Heart left ventricle (tissue), 16 donors: ENCODE measurements at places on chromosomes 3 and 15.

DNA sequence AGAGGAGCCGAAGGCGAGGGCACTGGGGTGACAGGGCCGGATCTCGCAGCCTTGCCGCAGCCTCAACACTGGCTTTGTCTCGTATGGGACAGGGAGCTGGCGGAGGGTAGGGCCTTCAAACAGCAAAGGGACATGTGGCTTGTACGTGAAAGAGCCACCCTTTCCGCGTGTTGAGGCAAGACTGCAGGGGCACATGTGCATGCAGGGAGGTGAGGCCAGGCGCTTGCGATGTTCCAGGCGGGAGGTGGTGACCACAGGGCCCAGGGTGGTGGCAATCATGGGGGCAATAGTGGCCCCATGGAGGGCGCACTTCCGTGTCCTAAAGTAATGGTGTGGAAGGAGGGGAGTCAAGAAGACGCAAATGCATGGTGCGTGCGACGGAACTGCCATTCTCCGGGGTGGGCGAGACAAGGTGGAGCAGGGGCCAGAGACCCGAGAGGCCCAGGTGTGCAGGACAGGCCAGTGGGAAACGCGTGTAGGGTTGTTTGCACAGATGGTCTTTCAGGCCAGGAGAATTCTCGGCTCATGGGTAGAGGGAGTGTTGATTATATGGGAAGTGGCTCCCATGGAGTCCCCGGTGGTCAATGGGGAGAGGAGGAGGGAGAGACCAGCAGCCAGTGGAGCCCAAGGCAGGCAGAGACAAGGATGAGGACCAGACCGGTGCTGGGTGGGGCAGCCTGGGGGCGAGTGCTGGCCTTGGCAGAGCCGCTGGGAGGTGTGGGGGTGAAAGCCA lies 45.8 kb upstream of the PCSK6 start:
- no peak for DNase-seq

DNA sequence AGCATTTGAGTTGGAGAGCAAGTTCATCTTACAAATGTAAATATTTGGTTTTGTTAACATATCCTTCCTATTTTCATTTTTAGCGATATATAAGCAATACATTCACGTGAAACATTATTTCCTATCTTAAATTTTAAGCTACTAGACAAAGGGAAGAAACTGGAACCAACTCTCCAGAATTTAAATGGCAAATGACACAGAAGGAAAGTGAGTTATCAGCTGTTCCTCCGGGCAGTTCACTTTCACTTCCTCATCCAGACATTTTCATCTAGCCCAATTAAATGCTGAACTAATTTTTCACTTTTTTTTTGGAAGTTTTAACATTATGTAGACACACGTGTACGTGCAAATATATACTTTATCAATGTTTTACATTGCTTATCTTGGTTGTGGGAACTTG lies 58.7 kb downstream of the MORC1 start:
- DNase-seq = no peak

DNA sequence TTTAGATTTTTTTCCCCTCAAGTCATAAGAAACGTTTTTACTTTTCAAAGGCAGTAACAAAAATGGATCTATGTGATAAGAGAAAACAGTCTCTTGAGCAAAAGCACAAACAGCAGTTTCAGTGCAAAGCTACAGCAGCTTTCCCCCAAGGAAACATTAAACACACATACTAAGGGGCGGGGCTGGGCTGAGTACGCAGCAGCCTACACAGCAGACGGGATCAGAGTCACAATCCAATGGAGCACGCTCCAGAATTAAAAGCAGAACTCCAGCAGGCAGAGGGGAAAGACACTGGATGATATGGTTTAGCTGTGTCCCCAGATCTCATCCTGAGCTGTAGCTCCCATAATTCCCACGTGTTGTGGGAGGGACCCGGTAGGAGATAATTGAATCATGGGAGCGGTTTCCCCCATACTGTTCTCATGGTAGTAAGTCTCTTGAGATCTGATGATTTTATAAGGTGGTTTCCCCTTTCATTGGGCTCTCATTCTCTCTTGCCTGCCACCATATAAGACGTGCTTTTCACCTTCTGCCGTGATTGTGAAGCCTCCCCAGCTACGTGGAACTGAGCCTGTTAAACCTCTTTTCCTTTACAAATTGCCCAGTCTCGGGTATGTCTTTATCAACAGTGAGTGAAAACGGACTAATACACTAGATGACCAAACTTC lies 116.2 kb upstream of the SLCO3A1 start:
- no peak for DNase-seq

GRCh38 chr3:120174811-120175539 lies 80.7 kb upstream of the GSK3B start:
- no peak for DNase-seq

DNA sequence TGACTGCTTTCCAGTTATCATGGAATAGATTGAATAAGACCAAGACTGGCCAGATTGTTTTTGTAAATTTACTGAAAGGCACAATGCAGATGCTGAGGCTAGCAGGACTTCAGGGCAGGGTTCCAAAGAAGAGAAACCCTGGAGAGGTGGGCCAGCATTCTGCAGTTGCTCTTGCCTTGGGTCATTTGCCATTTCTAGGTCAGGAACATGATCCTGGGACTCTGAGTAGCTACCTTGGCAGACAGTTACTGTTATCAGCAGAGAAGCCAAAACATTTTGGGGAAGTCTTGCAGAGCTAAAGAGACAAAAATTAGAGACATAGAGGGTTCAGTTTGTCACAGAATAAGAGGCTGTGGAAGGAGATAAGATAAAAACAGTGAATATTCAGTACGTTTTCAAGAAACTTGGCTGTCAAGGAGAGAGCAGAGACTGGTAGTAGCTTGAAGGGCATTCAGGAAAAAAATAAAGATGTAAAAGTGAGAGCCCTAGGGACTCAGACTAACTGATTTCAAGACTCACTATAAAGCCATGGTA lies 46.8 kb upstream of the MYRIP start:
- no peak for DNase-seq

- no peak for DNase-seq
Measured at GRCh38 chr3:20064796-20065564, 24.7 kb downstream of the KAT2B start.

DNA sequence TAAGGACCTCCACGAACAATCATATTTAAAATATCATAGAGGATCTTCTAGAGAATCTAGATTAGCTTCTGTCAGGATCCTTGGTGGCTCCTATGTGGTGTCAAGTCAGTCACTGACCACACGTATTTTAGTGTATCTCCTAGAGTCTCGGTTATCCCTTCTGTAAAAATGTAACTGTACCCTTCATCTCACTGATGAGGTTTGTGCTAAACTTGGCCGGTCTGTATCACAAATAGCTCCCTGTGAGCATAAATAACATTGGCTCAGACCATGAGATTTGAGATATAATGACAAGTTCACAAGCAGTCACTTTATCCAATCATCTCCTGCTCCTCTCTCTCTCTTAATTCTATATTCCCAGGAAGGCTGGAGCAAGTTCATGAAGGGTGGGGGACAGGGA lies 93.6 kb upstream of the ARL6 start:
- no peak for DNase-seq

DNA sequence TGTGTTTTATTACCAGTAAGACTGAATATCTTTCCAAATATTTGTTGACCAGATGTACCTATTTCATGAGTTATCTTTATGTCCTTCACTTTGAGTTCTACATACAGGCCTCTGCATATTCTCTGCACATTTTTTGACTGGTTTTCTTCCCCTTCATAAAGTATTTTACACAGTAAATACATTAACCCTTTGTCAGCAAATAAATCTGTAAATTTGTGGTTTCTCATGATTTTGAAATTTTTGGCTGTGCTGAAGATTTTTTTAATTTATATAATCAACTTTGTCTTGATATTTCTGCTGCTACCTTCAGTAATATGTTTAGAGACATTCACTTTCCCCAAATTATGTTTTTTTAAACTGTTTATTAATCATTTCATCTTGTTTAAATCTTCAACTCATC lies 50.5 kb downstream of the WNT5A start:
- DNase-seq = no peak

DNA sequence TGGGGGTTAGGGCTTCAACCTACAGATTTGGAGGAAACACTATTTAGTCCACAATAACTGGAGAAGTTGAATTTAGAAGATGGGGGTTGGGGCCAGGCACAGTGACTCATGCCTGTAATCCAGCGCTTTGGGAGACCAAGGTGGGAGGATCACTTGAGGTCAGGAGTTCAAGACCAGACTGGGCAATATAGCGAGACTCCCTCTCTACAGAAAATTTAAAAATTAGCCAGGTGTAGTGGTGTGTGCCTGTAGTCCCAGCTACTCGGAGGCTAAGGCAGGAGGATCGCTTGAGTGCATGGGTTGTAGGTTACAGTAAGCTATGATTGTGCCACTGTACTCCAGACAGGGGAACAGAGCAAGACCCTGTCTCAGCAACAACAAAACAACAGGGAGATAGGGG lies 5.0 kb upstream of the DYNLT2B start:
- no peak for DNase-seq

DNA sequence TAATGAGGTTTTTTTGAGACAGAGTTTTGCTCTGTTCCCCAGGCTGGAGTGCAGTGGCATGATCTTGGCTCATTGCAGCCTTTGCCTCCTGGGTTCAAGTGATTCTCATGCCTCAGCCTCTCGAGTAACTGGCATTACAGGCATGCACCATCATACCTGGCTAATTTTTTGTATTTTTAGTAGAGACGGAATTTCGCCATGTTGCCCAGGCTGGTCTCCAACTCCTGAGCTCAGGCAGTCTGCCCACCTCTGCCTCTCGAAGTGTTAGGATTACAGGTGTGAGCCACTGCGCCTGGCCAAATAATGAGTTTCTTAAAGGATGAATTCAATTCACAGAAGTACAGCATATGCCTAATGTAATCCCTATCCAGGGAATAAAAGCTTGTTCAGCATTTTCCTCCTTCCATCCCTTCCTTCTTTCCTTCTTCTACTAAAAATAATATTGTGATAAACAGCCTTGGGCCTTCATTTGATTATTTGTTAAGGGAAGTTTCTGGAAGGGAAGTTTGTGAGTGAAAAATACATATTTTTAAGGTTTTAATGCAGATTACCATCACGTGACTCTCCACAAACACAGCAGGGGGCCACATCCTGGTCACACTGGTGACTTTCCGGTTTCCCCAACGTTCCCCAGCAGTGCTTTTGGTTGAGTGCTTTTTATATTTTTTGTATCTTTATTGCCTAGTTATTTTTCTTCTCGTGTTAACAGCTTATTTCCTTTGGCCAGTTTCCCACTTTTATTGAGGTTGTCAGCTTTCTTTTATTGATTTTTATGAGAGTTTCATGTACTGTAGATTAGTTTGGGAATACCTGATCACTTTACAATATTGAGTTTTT lies 116.8 kb downstream of the USP13 start:
- DNase-seq = no peak

GRCh38 chr15:64213646-64214045 lies 50.8 kb upstream of the PPIB start:
- no peak for DNase-seq

- DNase-seq = no peak
Measured at GRCh38 chr15:95912280-95912625, 418.2 kb upstream of the NR2F2 start.

GRCh38 chr15:25838191-25838870 lies 24.8 kb downstream of the ATP10A start:
- DNase-seq = no peak

GRCh38 chr3:101311676-101312075 lies 8.7 kb downstream of the IMPG2 start:
- no peak for DNase-seq

GRCh38 chr3:36751326-36751725 lies 13.0 kb downstream of the DCLK3 start:
- no peak for DNase-seq

GRCh38 chr15:27701956-27702355 lies 397.2 kb downstream of the OCA2 start:
- no peak for DNase-seq

GRCh38 chr15:63232943-63233342 lies 43.5 kb downstream of the RAB8B start:
- no peak for DNase-seq

GRCh38 chr3:62922326-62922725 lies 47.1 kb upstream of the CADPS start:
- DNase-seq = no peak

GRCh38 chr3:188242436-188243123 lies 88.6 kb downstream of the LPP start:
- no peak for DNase-seq

- no peak for DNase-seq
Measured at GRCh38 chr3:38984731-38985130, 67.0 kb downstream of the SCN11A start.

DNA sequence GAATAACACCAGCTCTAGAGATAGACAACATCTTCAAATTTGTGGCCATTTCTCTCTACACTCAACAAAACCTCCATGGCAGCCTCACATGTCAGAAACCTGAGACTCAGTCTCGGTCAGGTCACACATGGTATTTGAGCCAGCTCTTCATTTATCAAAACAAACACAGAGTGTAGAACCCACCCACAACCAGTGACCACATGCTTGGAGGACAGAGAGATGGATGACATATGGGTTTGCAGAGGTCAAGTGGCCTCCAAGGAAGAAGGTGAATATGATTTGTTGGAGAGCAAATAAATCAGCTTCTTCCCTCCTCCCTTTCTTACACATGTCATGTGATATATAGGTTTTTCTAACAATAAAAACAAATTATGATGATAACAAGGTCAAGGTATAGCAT lies 278.1 kb upstream of the LRTM1 start:
- no peak for DNase-seq

- DNase-seq = no peak
Measured at GRCh38 chr3:109137761-109138160, 1.2 kb downstream of the C3orf85 start.

DNA sequence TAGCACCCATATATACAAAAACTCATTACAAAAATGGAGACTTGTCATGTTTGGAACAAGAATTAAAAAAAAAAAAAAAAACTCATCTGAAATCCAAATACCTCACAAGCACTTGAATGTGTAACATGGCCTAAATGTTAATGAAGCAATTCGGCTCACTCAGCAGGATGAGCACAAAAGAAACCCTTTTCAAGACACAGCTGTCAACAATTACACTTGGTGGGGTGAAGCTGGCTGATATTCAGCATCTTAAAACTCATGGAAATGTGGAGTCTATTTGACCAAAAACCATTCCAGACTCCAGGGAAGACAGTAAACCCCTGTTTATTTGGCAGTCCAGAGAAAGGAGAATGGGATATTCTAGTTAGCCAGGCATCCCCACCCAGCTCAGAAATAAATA lies 205.4 kb upstream of the TSC22D2 start:
- DNase-seq = no peak

DNA sequence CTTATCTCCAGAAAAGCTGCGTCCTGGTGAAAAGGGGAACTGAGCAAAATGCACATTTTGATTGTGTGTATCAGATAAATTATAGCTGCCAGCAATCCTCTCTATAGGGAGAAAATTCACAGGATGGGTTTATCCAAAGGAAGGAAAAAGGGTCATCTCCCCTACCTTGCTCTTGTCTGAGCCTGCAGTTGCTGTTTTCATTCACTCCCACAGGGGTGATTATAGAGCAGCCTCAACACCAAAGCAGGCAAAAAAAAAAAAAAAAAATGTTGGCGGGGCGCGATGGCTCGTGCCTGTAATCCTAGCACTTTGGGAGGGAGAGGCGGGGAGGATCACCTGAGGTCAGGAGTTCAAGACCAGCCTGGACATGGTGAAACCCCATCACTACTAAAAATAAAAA lies 333.7 kb downstream of the ROBO2 start:
- DNase-seq = no peak

- no peak for DNase-seq
Measured at GRCh38 chr3:157128771-157129681, 30.9 kb downstream of the CCNL1 start.
